NCI-H774 (cell line): ENCODE measurements at places on chromosomes 3 and 15.

GRCh38 chr3:34102288-34102687 is 303.9 kb downstream of the PDCD6IP start:
- DNase-seq = no peak

GRCh38 chr3:101381809-101382208 is 61.4 kb upstream of the IMPG2 start:
- DNase-seq = peak; percentile 29

- DNase-seq = no peak
Measured at GRCh38 chr3:132286035-132286434, 31.2 kb upstream of the ACP3 start.

DNA sequence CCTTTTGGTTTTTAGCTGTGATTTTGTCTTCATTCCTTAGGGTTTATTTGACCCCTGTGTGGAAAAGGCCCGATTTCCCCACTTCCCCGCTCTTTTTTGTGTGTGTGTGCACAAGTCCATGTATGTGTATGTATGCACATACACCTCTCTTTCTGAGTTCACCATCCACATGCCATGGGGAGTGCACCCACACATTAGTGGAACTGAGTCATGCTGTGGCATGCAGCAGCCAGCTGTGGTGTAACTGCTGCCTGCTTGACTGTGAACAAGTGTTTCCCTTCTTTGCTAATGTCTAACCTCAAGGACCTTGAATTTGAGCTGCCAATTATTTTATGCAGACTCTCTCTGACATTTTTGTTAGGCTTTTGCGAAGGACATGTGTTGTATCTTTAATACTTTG is 434.9 kb upstream of the TPM1 start:
- no peak for DNase-seq

DNA sequence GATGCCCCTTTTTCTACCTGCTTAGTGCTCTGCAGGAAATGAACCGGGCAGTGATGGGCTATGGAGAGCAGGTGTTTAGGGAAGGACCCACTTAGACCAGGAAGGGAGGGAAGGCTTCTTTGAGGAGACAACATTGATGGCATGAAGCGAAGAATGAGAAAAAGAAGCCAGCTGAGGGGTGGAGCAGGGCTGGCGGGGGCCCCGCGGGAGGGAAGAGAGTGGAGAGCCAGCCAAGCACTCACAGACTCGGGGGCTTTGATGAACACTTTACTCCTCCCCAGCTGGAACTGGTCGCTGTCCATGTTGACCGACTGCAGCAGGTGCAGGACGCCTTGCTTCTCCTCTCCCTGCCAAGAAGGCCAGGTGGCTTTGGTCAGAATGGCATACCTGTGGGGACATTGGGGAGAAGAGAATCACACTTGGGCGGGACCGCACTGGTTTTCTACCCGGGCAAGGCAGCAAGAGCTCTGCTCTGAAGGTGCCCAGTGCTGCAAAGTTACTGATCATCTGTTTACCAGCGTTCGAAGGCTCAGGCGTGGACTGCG is 28.4 kb upstream of the LDHAL6B start:
- peak; percentile 54 for DNase-seq

GRCh38 chr3:184773283-184774186 is 38.4 kb upstream of the VPS8 start:
- no peak for DNase-seq

DNA sequence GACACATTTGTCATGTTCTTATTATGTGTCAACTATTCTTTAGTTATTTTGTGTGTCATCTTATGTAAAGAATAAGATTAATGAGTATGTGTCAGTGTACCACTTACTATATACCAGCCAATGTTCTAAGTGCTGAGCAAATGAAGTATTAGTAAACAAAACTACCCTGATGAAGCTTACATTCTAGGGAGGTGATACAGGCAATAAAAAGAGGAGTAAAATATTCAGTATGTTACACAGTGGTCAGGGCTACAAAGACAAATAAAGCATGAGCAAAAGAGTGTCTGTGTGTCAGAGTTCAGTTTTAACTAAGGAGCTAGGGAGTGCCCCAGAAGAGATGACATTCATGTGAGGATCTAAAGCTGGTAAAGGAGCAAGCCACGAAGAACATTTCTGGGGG is 79.1 kb downstream of the TRPC1 start:
- no peak for DNase-seq

DNA sequence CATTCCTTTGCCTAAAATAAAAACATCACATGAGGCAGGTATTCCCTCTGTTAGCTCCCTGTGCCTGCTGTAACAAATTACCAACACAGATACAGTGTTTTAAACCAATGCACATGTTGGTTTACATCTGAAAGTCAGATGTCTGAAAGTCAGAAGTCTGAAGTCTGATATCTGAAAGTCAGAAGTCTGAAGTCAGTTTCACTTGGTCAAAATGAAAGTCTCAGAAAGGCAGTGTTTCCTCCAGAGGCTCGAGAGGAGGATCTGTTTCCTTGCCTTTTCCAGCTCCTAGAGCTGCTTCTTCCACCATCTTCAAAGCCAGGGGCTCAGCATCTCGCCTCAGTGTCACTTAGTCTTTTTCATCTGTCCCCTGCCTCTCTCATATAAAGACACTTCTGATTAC is 22.0 kb downstream of the SST start:
- DNase-seq = no peak

- DNase-seq = no peak
Measured at GRCh38 chr3:36868614-36869436, 76.0 kb downstream of the TRANK1 start.

DNA sequence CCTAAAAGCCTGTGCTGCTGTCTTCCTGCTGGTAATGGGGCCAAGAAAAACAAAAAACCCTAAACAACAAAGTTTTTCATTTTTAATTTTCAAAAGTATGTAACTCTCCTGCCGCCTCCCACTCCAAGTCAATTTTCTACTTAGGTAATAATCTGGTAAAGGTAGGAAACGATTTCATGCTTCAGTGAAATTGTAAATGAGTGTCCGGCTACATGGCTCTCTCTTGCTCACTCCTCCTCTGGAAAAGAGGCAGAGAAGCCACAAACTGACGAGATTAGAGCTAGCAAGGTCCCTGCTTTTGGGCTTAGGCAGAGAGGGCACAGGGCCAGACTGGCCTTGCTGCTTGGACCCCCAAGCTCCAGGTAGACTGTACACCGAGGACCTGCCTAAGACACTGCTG is 23.5 kb downstream of the KLHL25 start:
- DNase-seq = no peak

- no peak for DNase-seq
Measured at GRCh38 chr3:187852842-187853730, 107.8 kb upstream of the BCL6 start.

DNA sequence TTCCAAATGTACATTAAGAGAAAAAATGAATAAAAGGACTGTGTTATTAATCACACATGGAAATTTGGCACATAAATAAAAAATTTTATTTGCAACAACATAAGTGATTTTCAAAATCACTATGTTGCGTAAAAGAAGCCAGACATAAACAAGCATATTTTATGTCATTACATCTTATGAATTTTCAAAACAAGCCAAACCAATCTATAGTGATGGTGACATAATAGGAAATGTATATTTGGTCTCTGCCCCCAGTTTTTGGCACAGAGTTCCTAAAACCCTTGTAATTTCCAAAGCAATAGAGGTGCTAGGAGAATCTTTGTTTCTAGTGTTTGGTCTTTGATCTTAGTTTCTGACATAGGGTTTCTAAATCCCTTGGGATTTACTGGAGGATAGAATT is 543.3 kb downstream of the ZBBX start:
- DNase-seq = no peak

DNA sequence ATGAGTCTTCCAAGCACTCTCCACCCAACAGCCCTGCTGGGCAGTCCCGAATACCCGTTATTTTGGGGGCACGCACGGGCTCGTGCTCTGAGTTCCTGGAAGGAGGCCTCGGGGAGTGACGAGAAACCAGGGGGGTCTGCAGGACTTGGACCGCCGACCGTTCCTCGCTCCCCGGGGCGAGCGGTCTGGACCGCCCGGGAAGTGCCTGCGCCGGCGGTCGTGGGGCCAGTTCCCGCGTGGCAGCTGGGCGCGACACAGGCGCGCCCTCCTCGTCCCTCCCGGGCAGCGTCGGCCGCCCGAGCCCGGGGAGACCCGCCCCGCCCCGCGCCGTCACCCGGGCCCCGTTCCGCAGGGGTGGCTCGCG is 387 bp downstream of the GNB4 start:
- DNase-seq = no peak

DNA sequence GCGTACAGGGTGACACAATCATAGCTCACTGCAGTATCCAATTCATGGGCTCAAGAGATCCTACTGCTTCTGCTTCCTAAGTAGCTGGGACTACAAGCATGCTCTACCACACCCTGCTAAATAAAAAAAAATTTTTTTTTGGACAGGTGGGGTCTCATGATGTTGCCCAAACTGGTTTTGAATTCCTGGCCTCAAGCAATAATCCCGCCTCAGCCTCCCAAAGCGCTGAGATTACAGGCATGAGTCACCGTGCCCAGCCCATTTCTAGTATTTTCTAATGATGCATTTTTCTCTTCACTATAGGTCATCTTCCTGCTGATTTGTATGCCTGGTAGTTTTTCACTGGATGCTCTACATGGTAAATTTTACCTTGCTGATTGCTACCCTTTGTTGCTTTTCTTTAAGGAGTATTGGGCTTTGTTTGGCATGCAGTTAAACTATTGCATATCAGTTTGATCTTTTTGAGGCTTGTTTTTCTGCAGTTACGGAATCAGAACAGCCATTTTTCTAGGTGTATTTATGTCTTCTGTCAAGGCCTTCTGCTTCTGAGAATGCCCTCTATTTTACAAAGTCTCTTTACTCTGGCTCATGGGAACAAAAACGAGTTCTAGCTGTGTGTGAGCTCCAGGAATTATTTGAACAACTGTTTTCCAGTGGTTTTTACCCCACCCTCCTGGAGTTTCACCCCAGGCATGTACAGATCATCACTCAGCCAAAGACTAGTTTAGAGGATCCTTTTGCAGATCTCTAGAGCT is 14.2 kb upstream of the NPTN start:
- DNase-seq = no peak

- no peak for DNase-seq
Measured at GRCh38 chr3:16801223-16801622, 83.5 kb upstream of the PLCL2 start.

DNA sequence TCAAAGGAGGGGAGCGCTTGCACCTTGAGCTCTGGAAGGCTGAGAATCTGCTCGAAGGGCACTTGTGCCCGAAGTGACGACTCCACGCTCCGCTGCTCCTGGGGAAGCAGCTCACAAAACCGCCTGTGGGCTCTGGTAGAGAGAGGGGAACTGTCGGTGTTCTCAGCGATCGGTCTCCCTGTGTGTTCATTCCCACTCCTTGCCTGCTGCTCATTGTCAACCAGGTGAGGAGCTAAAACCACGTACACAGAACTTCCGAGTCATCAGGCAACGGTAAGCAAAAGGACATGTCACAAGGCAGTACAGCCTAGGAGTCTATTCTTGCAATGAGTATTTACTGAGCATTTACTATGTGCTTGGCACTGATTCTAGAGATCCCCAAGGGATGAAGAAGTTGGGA is 1.5 kb downstream of the CIB1 start:
- DNase-seq = no peak

DNA sequence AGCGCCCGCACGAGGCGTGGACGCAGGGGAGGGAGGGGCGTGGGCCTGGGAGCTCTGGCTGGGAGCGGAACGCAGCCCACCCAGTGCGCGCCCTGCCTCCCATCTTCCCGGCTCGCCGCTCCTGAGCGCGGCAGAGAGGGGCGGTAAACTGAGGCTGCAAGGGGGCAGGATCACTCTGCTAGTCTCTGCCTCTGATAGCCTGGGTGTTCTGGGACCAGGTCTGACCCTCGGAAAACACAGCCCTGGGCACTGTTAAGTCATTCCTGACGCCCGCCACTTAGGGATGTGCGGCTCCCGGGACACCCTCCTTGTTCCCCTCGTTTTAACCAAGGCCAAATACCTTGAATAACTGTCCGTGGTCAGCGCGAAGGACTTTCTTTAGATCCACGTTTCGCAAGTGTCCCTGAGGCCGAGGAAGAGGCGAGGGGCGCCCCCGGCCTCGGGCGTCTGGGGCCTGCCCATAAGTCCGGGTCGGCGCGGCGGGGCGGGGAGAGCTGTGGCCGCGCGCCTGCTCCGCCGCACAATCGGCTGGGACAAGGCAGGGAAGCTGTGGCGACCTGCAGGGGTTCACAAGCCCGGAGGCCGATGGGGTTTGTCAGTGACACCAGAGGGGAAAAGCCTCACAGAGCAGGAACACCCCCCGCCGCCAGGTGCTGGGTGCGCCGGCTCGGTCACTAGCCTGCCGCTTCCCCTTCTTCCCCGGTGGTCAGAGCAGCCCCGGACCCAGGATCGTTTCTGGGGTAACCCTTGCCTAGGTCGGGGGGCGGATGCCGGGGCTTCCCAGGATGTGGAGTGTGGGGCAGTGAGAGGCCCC is 1.5 kb downstream of the ITPKA start:
- DNase-seq = no peak

GRCh38 chr3:96319166-96319565 is 495.2 kb upstream of the EPHA6 start:
- no peak for DNase-seq

DNA sequence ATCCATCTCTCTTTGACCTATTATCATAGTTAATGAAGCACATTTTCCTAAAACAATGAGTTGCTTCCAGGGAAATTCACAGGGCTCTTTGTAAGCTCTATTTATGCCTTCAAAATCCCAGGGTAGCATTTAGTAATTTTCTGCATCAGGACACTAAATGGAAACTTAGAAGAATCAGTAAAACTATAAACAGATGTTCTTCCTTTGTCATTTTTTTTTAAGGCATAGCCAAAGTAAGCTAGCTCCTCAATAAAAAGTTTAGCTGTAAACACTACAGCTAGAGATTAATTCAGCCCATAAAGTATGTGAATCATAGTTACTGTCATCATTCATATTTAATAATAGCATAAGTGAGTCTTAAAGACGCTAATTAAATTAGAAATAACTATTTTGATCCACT is 79.3 kb downstream of the RPL22L1 start:
- DNase-seq = no peak

DNA sequence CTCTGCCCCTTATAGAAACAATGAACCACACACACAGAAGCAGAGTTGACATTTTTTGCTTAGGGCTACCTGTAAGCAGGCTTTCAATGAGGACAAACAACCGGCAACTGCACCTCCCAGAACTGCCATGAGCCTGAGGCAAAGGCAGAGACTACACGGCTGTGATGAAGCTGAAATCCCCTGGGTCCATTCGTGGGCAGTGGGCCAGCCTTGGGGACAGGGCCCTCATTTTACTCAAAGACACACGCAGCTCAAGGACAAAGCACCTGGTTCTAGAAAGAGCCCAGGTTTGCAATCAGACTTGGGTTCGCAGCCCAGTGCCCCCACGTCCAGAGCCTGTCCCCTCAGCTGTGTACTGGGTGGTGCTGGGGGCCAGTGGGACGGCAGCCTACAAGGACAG is 17.9 kb downstream of the FAM174B start:
- no peak for DNase-seq

DNA sequence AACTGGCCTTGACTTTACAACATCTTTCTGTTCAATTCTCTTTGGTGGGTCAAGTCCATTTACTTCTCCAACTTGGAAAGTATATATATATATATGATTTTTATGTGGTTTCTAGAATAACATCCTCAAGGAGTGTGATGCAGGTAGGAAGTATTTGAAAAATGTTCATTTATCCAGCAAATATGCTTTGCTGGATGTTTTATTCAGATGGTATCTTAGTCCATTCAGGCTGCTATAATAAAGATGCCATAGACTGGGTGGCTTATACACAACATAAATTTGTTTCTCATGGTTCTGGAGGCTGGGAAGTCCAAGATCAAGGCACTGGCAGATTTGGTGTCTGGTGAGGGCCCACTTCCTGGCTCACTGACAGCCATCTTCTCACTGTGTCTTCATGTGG is 168.7 kb upstream of the RASGRP1 start:
- no peak for DNase-seq

- no peak for DNase-seq
Measured at GRCh38 chr3:122857019-122857418, 62.1 kb downstream of the SLC49A4 start.
